ENCODE measurements at places on chromosomes 6 and 20.

GRCh38 chr20:61719691-61720347 lies 345.9 kb downstream of the TAF4 start:
- peak; percentile 38 for DNase-seq

- no peak for DNase-seq
Measured at GRCh38 chr20:10565922-10566897, 107.6 kb downstream of the JAG1 start.

GRCh38 chr6:28081486-28081751 lies 1.1 kb downstream of the ZNF165 start:
- no peak for DNase-seq

DNA sequence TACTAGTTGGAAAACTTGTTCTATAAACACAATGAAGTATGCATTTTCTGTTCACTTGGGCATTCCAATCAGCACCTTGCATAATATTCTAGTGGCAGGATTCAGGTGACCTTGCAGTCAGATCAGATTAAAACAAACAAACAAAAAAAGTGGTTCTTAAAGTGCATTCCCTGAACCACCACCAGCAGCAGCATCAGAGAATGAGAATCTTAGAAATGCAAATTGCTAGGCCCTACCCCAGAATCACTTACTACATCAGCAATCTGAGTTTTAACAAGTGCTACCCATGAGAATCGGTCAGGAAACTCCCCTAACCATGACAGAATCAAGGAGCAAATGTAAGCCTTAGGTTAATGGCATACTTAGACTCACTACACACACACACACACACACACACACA lies 41.7 kb downstream of the SNAP25 start:
- no peak for DNase-seq

- no peak for DNase-seq
Measured at GRCh38 chr20:41118632-41119031, 18.7 kb upstream of the PLCG1 start.

- DNase-seq = no peak
Measured at GRCh38 chr6:50145125-50145524, 95.4 kb upstream of the DEFB112 start.

GRCh38 chr6:78533426-78533825 lies 333.9 kb upstream of the IRAK1BP1 start:
- no peak for DNase-seq

DNA sequence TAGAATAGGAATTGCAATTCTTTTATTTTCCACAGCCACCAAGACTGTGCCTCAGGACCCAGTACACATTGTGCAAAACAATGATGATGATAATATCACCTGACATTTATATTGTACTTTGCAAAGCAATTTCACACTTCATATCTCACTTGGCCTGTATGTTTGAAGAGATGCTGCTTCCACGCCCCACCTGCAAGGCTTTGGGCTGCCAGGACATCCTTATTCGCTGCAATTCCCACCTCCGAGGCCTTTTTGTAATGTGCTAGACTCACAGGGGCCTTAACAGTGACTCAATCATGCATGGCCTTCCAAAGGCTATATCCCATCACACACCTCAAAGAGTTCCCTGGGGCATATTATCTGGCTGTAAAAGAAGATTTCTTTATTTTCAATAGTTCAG lies 200.9 kb downstream of the MYLK4 start:
- DNase-seq = no peak
